CD4-positive, alpha-beta T cell treated with Interleukin-2 at 100 ng/mL for 4 hours (primary cell): ENCODE measurements at places on chromosomes 12 and 14.

GRCh38 chr12:89108265-89108664 lies 244.0 kb downstream of the DUSP6 start:
- DNase-seq: no peak

- no peak for DNase-seq
Observed at GRCh38 chr14:62064751-62065323, 302.6 kb downstream of the SNAPC1 start.

DNA sequence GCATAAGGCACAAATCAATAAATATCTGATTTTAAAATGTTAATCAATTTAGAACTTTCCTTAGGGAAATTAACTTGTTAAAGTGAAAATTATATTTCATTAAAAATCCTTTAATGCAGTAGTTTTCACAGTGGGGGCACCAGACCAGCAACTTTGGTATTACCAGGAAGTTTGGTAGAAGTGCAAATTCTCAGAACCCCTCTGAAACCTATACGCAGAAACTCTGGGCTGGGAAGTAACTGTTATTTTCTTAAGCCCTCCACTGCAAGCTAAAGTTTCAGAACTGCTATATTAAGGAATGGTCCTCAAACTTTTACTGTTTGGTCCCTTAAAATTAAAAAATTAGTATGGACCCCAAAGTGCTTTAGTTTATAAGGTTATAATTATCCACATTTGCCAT lies 35.7 kb downstream of the GNPTAB start:
- peak; percentile 66 for DNase-seq

DNA sequence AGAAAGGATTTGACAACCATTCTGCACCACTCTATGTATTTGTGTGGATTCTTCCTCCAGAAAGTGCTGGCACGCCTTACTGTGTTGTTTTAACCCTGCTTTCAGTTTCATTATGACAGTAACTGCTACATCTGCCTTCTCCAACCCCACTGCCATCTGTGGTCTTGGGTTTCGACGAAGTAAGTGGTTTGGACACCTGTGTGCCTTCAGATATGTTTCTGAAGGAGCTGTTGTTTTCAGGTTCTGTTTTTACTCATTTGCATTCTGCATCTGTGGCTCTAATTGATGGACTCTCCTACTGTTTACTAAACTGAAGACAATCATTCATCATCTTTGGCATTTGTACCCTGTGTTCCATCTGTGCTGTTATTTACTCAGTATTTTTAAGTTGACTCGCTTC lies 4.1 kb downstream of the TSHR start:
- peak; percentile 68 for DNase-seq

- DNase-seq: no peak
Observed at GRCh38 chr14:65382586-65382985, 29.9 kb upstream of the FUT8 start.

DNA sequence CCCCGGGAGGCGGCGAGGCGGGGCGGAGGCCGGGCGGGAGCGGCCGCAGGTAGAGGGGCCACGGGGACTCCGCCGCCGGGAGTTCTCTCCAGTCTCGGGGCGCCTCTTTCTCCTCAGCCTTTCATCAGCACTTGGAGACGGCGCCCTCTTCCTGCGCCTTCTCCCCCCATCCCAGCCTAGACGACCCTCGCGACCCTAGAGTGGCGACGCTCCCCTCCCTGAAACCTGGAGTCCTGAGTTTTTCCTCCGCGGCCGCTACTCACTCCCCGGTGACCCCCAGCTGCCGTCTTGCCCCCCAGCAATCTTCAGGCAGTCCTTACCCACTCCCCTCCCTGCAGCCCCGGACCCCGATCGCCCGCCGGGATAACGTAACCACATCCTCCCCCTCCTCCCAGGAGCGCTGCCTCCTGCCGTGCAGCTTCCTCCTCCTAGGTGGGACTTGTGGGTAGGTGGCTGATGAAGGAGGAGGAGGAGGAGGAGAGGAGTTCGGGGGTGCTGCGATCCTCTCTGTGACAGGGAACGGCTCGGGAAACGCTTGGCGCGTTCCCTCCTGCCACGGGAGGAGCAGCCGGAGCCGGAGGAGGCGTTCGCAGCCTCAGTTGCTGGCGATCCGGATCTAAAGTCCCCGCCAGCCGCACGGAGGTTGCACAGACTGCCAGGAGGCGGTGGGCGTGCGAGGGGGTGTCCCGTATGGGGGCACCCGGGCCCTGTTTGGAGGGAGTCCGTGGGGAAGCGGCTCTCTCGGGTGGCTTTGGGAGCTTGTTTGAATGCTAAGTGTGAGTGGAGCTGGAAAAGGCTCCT lies 891 bp downstream of the PLEKHA5 start:
- DNase-seq: no peak

DNA sequence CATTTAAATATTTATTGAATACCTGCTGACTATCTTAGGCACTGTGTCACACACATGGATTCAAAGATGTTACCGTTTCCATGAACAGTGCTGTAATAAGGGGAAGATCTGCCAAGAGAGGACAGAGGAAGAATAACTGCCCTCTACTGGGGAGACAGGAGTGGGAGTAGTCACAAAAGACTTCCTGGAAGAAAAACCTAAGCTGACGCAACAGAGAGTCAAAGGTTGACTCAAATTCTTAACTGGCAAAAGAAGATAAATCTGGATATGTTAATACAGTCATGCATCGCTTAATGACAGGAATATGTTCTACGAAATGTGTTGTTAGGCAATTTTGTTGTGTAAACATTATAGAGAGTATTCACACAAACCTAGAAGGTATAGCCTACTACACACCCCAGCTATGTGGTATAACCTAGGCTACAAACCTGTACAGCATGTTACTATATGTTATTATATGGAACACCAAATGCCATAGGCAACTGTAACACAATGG lies 51.5 kb downstream of the DCAF5 start:
- DNase-seq: peak; percentile 26

GRCh38 chr12:118493962-118494361 lies 117.6 kb downstream of the SUDS3 start:
- no peak for DNase-seq

- no peak for DNase-seq
Observed at GRCh38 chr14:70995671-70996070, 88.4 kb downstream of the PCNX1 start.
